ENCODE measurements at places on chromosomes 12 and 14. TPM values are rescaled to one million over a fixed set of nuclear protein-coding genes. Genes with fewer than 3 reads are reported as not detected.

GRCh38 chr12:120468821-120469449 lies 613 bp downstream of the SRSF9 start:
- peak; percentile 71 for DNase-seq

The LUM gene
- total RNA-seq: 32.2 TPM

The APOF gene
- total RNA-seq: not detected

The UNC119B gene
- total RNA-seq: 12.1 TPM

- no peak for DNase-seq
These were observed 98.1 kb downstream of the ZFC3H1 start for GRCh38 chr12:71565535-71565934.

DNA sequence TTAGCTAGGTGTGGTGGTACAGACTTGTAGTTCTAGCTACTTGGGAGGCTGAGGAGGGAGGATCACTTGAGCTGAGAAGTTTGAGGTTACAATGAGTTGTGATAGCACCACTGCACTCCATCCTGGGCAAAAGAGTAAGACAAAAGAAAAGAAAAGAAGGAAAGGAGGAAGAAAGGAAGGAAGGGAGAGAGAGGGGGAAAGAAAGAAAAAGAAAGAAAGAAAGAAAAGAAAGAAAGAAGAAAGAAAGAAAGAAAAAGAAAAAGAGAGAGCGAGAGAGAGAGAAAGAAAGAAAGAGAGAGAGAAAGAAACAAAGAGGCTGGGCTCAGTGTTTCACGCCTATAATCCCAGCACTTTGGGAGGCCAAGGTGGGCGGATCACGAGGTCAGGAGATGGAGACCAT lies 10.3 kb upstream of the GNPTAB start:
- DNase-seq: no peak

DNA sequence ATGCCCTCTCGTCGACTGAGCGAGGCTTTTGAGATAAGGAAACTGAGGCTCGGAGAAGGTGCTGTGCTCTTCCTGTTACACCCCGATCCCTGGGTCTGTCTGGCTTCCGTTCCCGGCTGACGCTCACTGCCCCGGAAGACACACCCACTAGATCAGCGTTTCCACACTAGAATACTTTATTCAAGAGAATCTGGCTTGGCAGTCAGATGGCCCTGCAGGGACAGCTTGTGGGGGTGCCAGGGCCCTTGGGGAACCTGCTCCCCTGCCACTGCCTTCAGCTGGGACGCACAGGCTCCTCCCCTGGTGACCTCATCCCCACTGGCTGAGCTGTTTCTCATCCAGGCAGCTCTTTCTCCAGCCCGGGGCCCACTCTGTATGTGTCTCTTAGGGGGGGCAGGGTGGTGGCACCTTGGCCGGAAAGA lies 13.7 kb downstream of the PGF start:
- no peak for DNase-seq

- no peak for DNase-seq
These were observed 3.4 kb upstream of the IRF2BPL start for GRCh38 chr14:77031759-77032490.

GRCh38 chr12:5264006-5264405 lies 167.9 kb upstream of the NTF3 start:
- DNase-seq: no peak

The TRPV4 gene
- total RNA-seq: 4.8 TPM

The FAM90A1 gene
- 0.55 TPM for total RNA-seq

The MUCL1 gene
- not detected for total RNA-seq

DNA sequence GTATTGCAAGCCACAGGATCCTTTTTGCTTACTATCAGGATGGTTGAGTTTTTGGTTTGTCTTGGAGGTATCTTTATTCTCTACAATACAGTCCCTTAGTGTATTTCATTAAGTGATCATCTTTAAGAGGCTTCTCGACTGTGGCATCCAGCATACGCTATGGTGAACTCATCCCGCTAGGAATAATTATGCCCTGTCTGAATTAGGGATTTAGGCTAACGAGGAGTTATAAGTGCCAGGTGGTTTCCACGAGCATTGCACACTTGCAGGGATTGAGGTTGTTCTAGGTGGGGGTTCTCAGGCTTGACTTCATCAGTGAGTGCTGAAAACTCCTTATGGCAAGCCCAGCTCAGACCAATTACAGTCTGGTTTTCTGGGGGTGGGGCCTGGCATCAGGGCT lies 37.2 kb upstream of the RBM19 start:
- DNase-seq: no peak

DNA sequence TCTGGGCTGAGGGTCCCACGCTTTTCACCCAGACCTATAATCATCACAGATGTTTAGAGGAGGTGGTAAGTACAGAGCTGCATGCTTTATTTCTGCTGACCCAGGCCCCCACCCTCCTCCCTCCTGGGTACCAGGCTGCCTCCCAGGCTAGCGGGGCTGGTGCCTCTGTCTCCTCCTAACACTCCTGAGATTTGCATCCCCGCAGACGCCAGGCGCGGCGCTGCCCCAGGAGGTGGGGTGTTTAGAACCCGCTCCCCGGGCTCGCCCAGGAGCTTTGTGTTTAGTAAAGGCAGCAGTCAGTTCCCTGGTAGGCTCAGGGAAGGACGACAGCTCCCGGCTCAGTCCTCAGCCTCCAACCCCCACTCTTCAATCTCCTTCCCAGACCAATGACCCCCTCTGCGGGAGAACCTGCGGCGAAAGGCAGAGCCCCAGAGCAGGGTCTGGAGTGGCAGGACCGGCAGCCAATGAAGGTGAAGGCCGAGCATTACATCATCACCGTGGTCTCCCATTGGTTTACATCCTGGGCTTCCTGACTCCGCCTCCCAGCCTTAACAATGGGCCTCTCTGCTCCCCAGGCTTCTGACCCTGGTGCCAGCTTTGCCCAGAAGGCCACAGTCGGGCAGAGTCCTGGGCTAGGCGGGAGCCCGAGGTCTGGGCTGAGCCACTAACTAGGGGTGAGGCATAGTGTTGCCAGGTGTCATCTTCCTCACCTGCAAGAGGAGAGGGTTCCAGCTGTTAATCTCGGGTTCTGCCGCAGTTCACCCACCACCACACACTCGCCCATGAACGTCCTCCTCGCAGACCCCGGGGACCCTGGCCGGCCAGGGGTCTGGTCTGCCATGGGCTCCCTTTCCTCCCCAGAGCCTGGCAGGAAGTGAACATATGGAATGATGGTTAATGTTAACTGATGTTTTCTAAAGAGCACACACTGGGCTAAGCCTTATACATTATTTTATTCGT lies 57.5 kb downstream of the CALM1 start:
- DNase-seq: peak; percentile 87

DNA sequence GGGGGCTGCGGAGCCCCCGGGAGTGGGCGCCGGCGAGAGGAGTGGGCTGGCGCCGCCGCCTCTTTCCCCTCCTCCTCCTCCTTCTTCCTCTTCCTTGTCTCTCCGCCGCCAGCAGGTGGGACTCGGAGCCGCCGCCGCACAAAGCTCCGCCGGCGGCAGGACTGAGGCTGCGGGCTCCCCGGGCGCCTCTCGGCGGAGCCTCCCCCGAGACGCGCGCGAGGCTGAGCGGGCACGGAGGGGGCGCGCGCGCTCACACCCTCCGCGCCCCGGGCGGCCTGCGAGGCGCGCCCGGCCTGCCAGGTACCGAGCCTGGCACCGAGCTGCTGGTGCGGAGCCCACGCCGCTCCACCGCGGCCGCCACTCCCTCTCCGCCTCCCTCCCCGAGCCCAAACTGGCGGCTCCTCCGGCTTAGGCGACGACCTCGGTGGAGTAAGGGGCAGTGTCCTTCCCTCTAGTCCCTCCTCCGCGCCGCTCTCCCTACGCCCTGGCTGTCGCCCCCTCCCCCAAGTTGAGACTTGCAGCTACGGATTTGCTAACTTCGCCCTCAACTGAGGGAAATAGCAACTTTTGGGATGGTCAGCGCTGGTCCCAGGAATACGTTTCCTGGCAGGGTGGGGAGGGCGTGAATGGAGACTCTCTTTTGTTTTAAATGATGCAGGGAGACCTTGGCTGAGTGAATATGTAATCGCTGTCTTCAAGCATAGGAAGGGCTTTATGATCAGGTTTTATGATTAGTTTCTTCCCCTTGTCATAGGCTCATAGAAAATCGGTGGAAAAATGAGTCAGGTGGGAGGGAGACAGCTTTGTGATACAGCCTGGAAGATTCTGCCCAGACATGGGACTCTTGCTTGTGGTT lies 199.5 kb upstream of the CAND1 start:
- peak; percentile 44 for DNase-seq

DNA sequence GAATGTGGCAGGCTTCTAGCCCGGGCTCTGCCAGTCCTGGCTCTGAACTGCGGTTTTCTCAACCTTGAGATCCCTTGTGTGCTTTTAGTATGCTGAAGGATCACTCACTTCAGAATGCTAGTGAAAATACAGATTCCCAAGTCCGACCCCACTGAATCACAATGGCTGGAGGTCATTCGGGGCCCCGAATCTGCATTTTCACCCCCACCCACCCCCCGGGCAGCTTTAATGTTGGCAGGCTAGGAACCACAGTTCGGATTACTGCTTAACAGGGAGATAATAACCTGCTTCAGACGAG lies 573 bp upstream of the SUSD6 start:
- DNase-seq: no peak

The PTPRO gene
- total RNA-seq: 0.28 TPM

The SDS gene
- total RNA-seq: not detected

GRCh38 chr14:76282581-76282980 lies 93.4 kb upstream of the ESRRB start:
- no peak for DNase-seq

The C1S gene
- 20.4 TPM for total RNA-seq

DNA sequence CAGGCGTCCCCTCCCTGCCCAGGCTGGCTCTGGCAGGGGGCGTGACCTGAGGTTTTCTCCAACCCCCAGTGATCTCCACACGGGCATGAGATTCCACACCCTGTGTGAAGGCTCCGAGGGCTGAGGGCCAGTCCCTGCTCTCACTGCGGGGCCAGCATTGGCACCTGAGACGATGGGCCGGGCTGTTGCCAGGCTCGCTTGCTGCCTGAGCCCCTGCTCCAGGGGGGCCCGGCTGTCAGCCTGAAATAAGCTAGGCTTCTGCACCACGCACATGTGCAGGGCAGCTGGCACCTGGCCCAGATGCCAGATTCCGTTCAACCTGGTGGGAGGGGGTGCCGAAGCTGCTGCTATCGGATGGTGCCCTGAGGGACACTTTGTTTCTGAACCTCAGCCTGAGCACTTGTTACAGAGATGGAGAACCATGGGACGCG lies 196.5 kb upstream of the PRMT8 start:
- DNase-seq: no peak

The ZDHHC22 gene
- not detected for total RNA-seq

The TTC9 gene
- 4.0 TPM for total RNA-seq

The SPX gene
- total RNA-seq: 29.4 TPM

- no peak for DNase-seq
These were observed 1035.9 kb downstream of the TRHDE start for GRCh38 chr12:73308079-73308478.

DNA sequence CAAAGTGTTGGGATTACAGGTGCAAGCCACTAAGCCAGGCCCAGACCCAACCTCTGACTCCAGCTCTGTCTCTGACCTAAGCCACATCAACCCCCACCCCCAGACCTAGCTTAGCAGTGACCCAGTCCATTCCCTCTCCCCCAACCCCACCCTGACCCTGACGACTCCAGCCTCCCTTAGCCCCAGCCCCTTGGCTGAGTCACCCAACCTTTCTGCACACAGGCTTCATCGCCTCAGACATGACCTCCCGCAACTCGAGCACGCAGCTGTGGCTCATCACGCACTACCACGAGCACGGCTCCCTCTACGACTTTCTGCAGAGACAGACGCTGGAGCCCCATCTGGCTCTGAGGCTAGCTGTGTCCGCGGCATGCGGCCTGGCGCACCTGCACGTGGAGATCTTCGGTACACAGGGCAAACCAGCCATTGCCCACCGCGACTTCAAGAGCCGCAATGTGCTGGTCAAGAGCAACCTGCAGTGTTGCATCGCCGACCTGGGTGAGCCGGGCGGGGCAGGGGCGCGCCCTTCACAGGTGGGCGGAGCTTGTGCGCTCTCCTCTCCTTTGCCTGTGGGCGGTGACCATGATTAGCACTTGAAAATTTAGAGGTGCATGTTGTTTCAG lies 7.8 kb downstream of the ACVRL1 start:
- DNase-seq: no peak

DNA sequence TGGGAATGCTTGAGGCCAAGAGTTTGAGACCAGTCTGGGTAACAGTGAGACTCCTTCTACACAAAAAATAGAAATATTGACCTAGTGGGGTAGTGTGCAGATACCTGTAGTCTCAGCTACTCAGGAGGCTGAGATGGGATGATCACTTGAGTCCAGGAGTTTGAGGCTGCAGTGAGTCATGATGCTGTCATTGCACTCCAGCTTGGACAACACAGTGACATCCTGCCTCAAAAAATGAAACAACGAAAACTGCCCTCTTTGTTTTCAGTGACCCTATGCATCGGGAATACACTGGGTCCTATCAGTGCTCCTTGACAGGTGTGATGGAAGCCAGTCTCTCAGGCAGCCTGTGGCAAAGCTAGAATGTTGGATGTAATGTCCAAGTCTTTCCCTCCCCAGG lies 311.5 kb upstream of the OR4E1 start:
- no peak for DNase-seq

DNA sequence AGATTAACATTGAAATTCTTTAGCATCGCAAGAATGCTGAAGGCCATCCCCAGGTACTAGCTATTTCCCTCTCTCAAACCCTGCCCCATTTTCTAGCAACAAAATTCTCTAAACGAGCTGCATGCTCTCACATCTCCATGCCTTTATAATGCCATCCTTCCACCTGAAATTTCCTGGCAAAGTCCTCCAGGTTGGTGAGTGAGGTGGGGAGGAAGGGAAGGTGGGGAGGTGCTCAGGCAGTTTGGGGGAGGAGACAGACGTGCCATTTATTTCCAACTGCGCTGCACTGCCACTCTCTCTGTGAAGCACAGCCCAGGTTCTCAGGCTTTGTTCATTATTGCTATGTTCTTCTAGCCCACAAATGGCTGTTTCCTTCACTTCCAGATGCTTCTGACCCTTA lies 208.4 kb downstream of the PAWR start:
- DNase-seq: no peak

The TAS2R10 gene
- total RNA-seq: not detected

The SAMD15 gene
- 0.28 TPM for total RNA-seq

DNA sequence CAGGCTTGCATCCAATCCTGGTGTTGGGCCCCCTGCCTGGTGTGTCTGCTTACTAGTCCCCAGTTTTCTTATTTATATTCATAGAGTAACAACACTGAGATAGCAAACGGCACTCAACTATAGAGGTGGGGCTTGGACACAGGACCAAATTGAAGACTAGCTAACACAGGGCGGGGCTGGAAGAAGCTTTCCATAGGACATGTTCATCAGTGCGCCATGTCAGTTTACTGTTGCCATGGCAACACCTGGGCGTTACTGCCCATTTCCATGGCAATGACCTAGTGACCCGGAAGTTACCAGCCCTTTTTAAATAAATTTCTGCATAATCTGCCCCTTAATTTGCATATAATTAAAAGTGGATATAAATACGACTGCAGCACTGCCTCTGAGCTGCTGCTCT lies 275.5 kb upstream of the TMEM132C start:
- no peak for DNase-seq

GRCh38 chr12:9742661-9743060 lies 9.8 kb upstream of the CLECL1 start:
- no peak for DNase-seq

The KRT73 gene
- total RNA-seq: not detected

Data from pancreas (tissue), 10 donors.